Activated T-helper 17 cell treated with anti-CD3 and anti-CD28 coated beads, Interleukin-2, amount 50 U/mL, for 72 hours (primary cell): ENCODE measurements at places on chromosomes 4 and X. TPM values are rescaled to one million over a fixed set of nuclear protein-coding genes. Genes with fewer than 3 reads are reported as not detected.

Gene ARHGEF38
- total RNA-seq: not detected

Gene ZNF330
- 43.7 TPM for total RNA-seq

Gene DUX4
- total RNA-seq: not detected

Gene PRR32
- not detected for total RNA-seq

Gene ASMT
- 8.9 TPM for total RNA-seq

Gene NAP1L3
- total RNA-seq: 1.6 TPM

Gene ZFYVE28
- 42.7 TPM for total RNA-seq

Gene GPR78
- not detected for total RNA-seq

Gene CFAP47
- not detected for total RNA-seq

Gene MXRA5
- total RNA-seq: not detected

Gene HEPH
- total RNA-seq: not detected

Gene CDKL5
- total RNA-seq: 1.7 TPM

Gene PNMA6E
- total RNA-seq: not detected

Gene P2RY4
- total RNA-seq: 0.85 TPM

Gene LRCH2
- total RNA-seq: not detected

Gene ERAS
- 0.26 TPM for total RNA-seq

Gene PPP4R3C
- not detected for total RNA-seq

Gene CCDC160
- total RNA-seq: not detected

Gene N4BP2
- 11.8 TPM for total RNA-seq

Gene FGG
- not detected for total RNA-seq

Gene POLN
- 8.0 TPM for total RNA-seq

Gene SRPK3
- not detected for total RNA-seq

Gene XG
- not detected for total RNA-seq

Gene SH3BGRL
- total RNA-seq: 36.1 TPM

Gene FBXO8
- 10.1 TPM for total RNA-seq

Gene HSFX1
- 0.56 TPM for total RNA-seq

Gene TSPAN6
- not detected for total RNA-seq

Gene ANXA3
- total RNA-seq: not detected

Gene HPSE
- 13.7 TPM for total RNA-seq

Gene KCNE5
- total RNA-seq: 0.71 TPM

Gene SFRP2
- total RNA-seq: not detected

Gene ARMCX1
- total RNA-seq: 0.95 TPM

Gene CFP
- 7.6 TPM for total RNA-seq

Gene RAB40AL
- total RNA-seq: 0.64 TPM

Gene ALAS2
- not detected for total RNA-seq
